Stimulated activated CD8-positive, alpha-beta memory T cell treated with anti-CD3 and anti-CD28 coated beads, Interleukin-4, amount 100 ng/mL, for 1 hour (primary cell): ENCODE measurements at places on chromosomes 11 and 22.

DNA sequence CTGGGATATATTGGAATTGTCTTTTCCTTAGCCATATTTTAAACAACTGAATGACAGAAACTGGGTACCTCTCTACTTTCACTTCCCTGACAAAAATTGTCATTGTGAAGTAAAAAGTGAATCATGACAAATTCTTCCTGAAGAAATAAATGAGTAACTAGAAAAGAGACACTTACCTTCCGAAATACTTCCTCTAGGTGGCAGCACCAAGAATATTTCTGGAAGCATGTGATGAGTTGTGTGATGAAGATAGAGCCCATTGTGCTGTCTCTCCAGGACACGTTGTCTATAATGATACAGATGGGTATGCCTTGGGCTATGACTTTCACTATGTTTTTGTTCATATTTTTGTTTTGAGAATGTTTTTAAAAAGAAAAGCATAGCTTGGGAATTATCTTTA is 21.5 kb downstream of the CASP4 start:
- DNase-seq = no peak

GRCh38 chr11:32172848-32173834 is 82.3 kb downstream of the RCN1 start:
- no peak for DNase-seq

GRCh38 chr22:44712962-44713361 is 11.0 kb downstream of the PRR5 start:
- no peak for DNase-seq

DNA sequence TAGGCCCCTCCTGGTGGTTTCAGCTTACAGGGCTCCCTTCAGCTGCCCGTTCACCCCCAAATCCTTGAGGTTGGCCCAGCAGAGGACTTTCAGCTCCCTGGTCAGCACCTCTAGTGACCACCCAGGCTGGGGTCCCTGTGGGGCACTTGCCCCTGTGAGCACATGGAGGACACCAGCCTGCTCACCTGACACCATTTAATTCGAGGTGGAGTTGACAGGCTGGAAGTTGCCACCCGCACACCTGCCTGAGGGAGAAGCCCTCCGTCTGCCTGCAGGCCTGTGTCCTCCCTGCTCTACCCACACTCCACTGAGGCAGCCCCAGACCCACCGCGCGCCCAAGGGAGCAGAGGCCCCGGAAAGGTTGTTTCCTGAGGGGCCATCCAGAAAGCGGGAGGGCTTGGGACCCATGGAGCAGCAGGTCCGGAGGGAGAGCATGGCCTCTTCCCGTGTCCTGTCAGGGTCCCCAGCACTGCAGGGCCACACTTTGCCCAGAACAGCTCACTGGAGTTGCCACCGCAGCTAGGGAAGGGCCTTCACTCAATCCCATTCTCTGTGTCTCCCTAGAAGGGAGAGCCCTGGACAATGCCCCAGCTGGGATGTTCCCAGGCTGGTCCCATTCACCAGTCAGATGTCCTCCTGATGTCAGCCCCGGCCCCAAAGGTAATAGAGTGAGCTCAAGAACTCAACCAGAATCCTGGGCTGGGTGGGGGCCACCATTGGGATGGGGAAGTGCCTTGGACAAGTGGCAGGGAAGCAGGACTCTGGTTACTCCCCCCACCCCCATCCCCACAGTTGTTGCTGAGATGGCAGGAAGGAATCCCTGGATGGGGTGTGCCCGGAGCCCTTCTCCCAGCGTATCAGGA is 82.4 kb downstream of the MED15 start:
- DNase-seq = no peak

GRCh38 chr22:42630211-42630610 is 10.2 kb downstream of the ATP5MGL start:
- DNase-seq = no peak

DNA sequence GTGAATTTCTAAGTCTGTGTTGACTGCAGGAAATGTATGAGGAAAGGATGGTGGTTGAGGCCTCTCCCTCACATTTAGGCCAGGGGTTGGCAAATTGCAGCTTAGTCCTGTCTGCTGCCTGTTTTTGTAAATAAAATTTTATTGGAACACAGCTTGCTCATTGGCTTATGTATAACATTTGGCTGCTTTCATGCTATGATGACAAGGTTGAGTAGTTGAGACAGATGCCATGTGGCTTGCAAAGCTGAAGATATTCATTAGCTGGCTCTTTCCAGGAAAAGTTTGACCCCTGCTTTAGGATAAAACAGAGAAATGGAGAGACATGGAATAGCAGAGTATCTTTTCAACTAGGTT is 46.2 kb downstream of the BCR start:
- DNase-seq = no peak

DNA sequence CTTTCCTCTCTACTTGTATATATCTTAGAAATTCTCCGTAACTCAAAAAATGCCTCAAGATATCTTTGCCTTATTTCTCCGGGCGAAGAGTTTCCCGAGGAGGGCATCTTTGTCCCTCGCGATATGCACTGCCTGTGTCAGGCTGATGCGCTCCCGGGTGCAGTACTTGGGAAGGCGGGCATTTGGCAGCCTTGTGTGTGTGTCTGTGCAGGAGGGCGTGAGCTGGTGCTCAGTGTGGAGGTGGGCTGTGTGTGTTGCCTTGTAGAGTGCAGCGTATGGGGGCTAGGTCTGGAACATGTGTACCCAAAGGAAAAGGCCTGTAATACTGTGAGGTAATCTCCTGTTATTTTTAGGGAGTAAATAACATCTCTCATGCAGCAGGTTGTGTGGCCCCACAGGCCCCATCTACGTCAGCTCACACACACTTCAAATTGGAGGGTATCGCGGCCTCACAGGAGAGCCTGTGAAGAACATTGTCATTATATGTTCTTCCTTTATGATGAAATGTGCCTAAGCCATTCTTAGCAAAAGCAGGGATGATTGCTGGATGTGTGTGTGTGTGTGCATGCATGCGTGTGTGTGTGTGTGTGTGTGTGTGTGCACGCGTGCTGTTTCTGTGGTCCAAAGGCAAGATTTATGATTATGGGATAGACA is 77.5 kb downstream of the KCNJ1 start:
- no peak for DNase-seq

DNA sequence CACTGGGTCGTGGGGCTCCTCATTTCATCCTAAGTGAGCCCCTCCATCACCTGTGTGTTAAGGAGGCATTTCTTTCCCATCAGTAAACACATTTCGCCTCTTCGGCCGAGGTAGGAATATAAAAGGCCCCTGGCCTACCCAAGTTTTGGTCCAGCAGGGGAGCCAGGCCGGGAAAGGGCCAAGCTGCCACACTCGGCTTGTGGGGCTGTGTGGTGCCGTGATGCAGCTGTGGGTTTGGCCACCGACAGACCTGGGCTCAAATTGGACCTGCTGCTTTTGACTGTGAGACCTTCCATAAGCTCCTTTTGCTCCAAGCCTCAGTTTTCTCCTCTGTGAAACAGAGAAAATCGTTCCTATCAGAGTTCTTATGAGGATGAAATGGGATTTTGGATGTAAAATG is 771 bp downstream of the NDUFV1 start:
- no peak for DNase-seq

DNA sequence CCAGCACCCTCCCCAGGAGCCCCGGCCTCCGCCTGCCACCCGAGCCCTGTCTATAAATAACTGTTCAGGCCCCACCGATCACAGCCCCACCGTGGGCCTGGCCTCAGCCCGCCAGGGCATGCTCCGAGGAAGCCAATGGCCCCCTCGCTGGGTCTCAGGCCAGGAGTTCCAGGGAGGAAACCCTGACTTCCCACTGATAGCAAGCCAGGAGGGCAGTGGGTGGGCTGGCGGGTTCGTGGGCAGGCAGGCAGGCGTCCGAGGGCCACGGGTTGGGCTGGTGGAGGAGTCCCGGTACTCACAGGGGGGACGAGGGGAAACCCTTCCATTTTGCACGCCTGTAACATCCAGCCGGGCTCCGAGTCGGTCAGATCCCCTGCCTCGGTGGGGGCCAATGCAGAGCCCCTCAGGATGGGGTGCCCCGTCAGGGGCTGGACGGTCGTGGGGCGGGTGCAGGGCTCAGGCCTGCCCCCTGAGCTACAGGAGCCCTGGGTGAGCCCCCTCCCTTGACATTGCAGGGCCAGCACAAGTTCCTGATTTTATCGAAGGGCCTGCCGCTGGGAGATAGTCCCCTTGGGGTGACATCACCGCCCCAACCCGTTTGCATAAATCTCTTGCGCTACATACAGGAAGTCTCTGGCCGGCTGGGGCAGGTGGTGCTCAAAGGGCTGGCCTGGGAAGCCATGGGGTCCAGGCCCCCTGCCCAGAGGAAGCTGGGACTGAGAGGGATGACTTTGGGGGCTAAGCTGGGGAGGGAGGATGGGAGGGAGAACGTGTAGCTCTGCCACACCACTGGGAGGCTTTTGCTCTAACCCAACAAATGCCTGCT is at the start of gene SPI1:
Gene SPI1, minus strand, starts transcription at position 538 of the 826 bp plus-strand sequence. Its CDS starts 194 bp downstream, at position 344.
- no peak for DNase-seq

GRCh38 chr22:36386900-36387708 is 663 bp downstream of the MYH9 start:
- no peak for DNase-seq

GRCh38 chr11:36222831-36223635 is 66.2 kb downstream of the COMMD9 start:
- no peak for DNase-seq

- DNase-seq = no peak
Observed at GRCh38 chr22:20117633-20118299, 740 bp upstream of the TRMT2A start.

DNA sequence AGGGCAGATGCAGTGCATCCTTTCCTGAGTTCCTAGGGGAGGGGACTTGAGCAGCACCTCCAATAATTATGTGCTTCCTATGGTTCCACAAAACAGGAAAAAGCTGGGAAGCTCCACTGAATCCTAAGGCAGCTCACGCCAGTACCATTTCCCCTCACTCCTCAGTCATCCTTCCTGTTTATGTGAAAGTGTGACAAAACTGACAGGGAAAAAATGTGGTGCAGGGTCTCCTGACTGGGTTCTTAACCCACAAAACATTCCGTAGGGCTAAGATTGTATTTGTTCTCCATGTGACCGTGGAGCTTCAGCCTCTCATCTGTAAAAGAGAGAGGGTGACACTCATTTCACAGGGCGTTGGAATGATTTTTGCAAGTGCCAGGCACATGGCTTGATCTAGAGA is 12.2 kb upstream of the LYVE1 start:
- DNase-seq = no peak
